Gastroesophageal sphincter (tissue), 4 donors: ENCODE measurements at places on chromosomes 6 and 20. TPM values are rescaled to one million over a fixed set of nuclear protein-coding genes. Genes with fewer than 3 reads are reported as not detected.

The CFB gene
- total RNA-seq: 30.8 TPM

The ACOT8 gene
- 49.8 TPM for total RNA-seq

The KIAA1755 gene
- 19.9 TPM for total RNA-seq

The CALHM4 gene
- total RNA-seq: not detected

The TAGAP gene
- 2.7 TPM for total RNA-seq

The ZFAND3 gene
- 51.7 TPM for total RNA-seq

The HS3ST5 gene
- not detected for total RNA-seq

DNA sequence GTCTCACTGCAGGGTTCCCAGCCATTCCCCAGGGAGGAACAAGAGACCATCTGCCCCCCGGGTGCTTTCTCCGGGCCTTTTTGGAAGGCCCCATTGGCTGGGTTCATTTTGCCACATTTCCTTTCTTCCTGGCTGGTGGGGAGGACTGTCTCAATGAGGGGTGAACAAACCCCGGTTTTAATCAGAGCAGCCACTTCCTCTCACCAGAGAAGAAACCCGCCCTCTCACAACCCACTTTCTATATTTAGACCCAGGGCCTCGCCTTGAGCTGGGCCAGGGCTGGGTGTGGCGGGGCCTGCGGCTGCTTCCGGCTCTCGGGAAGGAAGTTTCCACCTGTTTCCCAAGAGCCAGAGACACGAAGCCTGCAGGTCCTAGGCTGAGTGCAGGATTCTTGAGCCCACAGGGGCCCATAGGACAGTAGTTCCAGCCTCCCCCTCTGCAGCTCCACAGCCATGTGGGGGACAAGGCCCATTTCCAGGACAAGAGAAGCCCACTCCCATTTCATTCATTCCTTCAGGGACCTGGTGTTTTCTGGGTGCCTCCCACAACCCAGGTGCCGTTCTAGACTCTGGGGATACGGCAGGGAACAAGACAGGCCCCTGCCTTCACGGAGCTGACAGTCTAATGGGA, 41.8 kb downstream of the RBM38 start:
- peak; percentile 68 for ATAC-seq

GRCh38 chr6:139855671-139856311, 481.3 kb upstream of the CITED2 start:
- no peak for ATAC-seq

- ATAC-seq: no peak
Measured at GRCh38 chr6:83258517-83258916, 65.4 kb downstream of the RWDD2A start.

DNA sequence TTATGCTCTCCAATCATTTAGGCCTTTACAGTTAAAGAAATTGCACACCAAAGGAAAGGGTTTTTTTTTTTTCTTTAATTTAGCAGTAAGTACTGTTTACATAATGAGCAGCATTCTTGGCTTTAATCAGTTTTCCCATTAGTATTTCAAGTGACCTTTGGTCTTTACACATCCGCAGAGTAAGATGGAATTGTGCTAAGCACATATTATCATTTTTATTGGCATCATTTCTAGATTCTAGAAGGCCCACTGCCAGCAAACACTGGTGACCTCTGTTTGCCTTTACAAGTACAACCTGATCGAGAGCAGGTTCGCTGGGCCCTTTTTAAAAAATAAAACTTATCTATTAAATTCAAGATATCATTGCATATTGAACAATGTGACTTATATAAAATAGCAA, 104.3 kb downstream of the ADGRG6 start:
- no peak for ATAC-seq

GRCh38 chr20:34579191-34579978, 20.9 kb downstream of the MAP1LC3A start:
- ATAC-seq: peak; percentile 86
